NCI-H226 (cell line): ENCODE measurements at places on chromosomes 7 and 10.

DNA sequence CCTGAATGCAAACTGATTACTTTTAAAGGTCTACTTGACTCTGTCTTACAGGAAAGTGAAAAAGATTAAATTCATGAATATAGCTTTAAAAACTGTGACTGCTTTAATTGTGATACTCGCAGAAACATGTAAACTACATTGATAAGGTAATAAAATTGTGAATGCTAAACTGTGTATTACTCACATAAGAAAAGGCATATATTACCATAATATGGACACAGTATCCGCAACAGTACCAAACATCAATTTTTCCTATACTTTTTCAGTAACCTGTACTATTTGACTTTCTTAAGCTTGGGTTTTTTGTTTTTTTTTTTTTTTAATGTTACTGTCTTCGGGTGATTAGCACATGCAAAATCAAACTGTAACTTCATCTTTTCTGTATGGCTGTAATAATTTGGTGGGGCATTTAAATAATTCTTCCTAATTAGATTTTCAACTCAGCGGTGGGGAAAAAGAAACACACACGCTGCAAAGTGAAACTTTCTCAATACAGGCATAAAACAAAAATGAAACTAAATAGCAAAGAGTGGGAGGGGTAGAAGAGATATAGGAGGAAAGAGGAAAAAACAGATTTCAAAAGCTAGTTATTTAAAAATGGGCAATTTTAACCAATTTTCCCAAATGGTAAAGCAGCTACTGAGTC is 23.2 kb downstream of the NT5C3A start:
- DNase-seq, result peak; percentile 48

- no peak for DNase-seq
Observed at GRCh38 chr10:72263613-72264241, 10.0 kb upstream of the DDIT4 start.

DNA sequence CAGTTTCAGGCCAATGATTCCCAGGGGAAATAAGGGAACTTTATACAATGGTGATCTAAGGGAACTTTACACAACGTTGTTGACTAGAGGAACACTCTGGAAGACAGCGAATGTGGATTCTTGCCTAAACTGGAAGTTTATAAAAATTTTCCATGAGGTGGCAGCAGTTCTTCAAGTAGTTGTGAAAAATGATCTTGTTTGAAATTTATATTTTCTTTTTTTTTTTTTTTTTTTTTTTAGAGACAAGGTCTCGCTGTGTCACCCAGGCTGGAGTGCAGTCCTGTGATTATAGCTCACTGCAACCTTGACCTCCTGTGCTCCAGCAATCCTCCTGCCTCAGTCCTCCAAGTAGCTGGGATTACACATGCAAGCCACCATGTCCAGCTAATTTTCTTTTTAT is 32.1 kb upstream of the GTF2I start:
- DNase-seq, result no peak

DNA sequence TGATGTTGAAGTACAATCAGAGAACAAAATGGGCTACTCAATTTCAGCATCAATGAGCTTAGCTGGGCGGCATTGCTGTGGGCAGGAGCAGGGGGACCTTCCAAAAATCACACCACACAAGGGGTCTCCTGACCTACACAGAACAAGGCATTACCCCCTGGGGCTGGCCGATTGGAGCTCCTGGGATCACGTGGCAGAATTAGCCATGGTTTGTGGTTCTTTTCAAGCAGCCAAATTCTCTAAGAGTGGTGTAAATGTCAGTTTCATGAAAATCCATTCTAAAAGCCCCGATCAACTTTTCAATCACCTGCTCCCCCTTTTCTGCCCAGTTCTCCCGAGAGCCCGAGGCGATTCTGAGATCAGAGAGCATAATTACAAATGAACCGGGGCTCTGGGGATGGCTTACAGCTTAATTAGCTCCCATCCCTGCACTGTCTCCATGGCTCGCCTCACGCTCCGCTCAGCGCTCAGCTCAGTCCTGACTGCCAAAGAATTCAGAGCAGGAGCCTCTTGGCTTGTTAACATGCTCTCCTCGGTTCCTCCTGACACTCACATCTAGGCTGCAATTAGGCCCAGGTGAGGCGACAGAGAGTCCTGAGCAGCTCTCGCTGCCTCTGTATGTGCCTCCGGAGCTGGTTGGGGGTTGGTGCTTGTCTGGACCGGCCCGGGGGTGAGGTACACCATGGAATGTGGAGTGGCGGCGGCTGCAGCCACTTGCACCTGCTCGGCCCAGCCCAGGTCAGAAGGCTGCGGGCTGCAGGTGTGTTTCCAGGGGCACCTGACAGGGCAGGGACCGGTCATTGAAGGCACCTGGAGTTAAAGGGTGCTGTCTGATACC is 111.8 kb downstream of the WDR11 start:
- no peak for DNase-seq

DNA sequence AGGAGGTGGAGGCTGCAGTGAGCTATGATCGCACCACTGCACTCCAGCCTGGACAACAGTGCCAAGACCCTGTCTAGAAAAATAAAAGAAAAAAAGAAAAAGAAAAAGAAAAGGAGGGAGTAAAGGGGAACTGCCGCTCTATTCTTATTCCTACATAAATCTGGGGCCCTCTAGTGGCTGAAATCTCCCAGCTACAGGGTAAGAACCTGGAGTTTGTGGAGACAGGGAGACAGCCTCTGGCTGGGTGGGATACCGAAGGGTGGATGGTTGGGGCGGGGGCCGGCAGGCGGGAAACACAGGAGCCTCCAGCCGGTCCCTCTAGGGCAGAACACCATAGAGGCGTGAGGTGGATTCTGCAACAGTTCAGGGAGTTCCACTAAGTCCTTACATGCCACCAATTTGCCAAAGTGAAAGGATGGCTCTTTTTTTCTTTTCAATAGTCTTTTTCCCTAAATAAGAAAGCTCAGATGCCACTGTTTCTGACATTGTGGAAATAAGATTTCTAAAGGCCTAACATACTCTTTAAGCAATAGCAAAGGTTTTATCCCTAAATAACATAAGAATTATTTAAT is 117.3 kb downstream of the SVIL start:
- no peak for DNase-seq

GRCh38 chr10:70418229-70418628 is 14.3 kb downstream of the EIF4EBP2 start:
- DNase-seq, result peak; percentile 13

DNA sequence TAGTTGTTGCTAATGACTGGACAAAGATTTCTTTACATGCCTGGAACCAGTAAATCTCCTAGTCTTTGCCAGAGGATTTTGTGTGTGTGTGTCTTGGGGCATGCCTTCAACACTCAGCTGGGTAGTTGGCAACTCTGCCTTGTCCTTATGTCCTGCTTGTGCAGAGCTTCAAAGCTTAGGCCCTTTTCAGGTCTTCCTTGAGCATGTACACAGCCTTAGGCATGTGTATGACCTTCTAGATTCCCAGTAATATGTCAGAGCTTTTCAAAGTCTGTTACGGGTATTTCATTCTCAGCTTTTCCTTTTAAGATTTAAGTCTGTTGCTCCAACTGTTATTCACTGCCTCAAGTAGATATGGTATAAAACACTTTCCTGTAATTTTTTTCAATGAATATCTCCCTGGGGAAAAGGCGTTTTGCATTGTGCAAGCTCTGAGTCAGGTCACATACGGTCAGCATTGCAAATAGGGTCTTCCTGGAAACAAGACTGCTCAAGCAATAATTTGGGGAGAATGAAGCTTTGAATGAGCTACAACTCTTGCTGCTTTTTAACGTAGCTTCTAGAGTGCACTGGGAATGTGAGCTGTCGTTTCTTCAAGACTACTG is 25.5 kb downstream of the SHOC2 start:
- DNase-seq, result no peak

GRCh38 chr7:116443101-116443523 is 56.4 kb upstream of the CAV2 start:
- DNase-seq, result peak; percentile 94

GRCh38 chr10:24887855-24888231 is 64.6 kb downstream of the PRTFDC1 start:
- DNase-seq, result no peak

DNA sequence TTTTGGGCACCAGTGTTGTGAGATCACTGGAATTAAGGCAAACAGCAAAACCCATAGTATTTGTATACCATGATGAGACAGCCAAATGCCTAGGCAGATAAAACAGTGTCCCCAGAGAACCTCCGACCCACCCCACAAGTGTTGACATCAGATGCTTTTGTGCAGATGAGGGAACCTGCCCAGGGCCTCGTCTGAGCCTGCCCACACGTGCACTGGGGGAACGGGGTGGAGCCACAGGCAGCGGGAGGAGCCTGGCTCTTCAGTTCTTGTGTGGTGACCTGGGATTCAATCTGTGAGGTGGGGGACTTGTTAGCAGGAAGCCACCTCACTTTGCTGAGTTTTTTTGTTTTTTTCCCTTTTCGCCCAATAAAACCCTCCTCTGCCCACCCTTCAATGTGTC is 33.4 kb upstream of the OPTN start:
- no peak for DNase-seq

DNA sequence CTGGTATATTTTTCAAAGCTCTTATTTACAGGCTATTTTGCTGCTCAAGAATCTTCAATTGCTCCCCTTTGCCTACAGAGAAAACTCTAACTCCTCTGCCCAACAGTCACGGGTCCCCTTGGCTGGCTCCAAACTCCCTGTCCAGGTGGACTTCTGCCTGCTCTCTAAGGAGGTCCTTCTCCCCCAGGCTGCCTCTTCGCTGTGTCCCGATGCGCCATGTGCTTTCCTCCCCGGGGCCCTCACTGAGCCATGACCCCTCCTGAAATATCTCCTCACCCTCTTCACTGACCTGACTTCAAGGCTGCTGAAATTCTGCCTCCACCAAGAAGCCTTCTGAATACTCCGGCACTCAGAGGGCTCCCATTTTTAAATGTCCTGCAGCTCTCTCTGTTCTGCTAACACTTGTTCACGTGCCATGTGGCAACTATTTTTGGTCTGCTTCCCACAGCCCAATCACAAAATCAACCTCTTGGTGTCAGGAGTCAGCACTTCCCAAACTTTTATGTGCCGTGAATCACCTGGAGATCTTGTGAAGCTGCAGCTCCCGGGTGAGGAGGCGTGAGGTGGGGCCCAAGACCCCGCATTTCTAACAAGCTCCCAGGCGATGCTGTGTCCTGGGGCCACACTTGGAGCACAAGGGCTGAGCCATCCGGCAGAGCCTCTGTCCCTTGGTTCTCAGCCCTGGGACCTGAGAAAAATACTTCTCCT is 85.7 kb upstream of the COL13A1 start:
- DNase-seq, result no peak

GRCh38 chr7:90660100-90660499 is 64.0 kb downstream of the CDK14 start:
- no peak for DNase-seq

- no peak for DNase-seq
Observed at GRCh38 chr10:52568309-52568708, 204.3 kb downstream of the MBL2 start.

DNA sequence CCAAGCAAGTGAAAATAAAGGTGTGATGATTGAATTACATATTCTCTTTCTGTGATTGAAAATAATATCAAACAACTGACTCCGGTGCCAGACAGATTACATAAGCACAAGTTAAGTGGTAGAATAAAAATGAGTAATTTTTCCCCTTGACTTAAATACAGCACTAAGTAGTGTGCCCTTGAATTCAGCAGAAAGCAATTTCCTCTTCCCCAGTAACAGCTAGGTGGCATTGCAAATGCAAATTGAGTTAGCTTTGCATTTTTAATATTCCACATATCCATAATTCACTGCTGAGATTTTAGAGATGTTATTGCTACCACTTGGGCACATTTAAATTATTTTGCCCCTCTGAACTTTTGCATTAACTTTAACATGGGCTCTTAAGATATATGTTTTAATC is 89.8 kb upstream of the NPVF start:
- no peak for DNase-seq
